ENCODE measurements at places on chromosomes 7 and 10.

GRCh38 chr10:128137877-128138276, 11.7 kb upstream of the MKI67 start:
- no peak for DNase-seq

- DNase-seq, result no peak
These were observed 184.5 kb upstream of the BMPER start for GRCh38 chr7:33720870-33721269.

GRCh38 chr7:102417105-102417504, 16.3 kb upstream of the ORAI2 start:
- DNase-seq, result no peak

- no peak for DNase-seq
These were observed 265.0 kb downstream of the ADARB2 start for GRCh38 chr10:1472178-1472958.

DNA sequence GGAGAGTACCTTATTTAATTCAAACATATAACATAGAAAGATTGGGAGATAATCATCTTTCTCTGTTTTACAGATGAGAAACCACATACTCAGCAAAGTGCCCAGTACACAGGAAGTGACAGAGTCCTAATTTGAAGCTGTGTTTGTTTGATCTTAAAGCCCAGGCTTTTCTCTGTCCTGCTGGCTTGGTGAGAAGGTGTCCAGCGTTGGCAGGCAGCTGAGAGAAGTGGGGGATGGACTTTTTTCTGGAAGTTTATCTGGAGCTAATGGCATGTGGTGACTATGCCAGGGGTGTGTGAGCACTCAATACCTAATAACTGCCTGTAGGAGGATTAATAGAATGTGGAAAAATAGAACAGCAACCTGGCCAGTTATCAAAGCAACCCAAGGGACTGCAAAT, 60.8 kb downstream of the NPSR1 start:
- no peak for DNase-seq

- DNase-seq, result no peak
These were observed 461 bp upstream of the FIGNL1 start for GRCh38 chr7:50450590-50451032.

DNA sequence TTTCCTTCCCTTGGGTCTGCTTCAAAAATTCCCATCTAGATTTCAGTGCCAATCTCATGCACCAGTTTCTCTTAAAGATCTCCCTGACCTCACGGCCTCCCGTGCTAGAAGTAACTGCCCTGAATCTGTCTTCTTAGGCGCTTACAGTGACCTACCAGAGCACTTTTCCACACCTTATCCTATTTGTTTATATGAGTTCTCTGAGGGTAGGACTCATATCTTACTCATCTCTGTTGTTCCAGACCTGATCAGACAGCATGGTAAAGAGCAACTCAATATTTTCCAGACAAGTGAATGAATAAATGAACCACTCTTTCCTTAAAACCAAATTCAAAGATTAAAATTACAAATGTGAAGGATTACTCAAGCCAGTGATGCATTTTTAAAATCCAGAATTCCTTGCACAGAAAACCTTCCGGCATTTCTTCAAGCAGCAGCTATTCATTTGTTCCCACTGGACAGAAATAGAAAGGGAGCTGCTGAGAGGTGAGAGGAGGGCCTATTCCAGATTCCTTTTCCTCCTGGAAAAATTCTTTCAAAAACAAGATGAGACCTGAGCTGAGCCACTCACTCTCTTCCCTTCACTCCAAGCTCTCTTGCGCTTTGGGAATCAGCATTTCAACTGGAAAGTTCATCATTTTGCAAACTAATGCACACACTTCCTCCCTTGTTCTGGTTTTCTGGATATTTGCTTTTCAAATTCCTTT, 94.6 kb downstream of the ELMO1 start:
- DNase-seq, result no peak

- DNase-seq, result no peak
These were observed 43.2 kb downstream of the PNLIPRP3 start for GRCh38 chr10:116470768-116471415.

- DNase-seq, result no peak
These were observed 60.4 kb downstream of the HDAC9 start for GRCh38 chr7:18555968-18556367.

DNA sequence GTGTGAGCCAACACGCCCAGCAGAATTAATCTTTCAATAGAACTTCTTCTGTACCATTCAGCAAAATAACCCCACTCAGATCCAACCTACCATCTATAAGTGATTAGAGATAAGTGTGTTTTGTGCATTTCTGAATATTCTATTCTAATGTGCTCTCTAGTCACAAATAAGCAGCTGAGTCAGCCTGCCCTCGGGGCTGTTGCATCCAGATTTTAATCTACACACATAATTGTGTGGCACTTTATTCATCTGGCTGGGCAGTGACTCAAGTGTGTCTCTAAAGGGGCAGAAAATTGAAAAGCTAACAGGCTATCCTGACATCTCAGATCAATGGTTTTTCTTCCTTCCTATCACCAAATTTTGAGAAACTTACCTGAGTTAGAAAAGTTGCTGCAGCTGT, 60.3 kb downstream of the PRR15 start:
- no peak for DNase-seq

- DNase-seq, result no peak
These were observed 39.4 kb upstream of the SLC29A3 start for GRCh38 chr10:71279590-71280170.

- no peak for DNase-seq
These were observed 417.6 kb downstream of the GLRX3 start for GRCh38 chr10:130553826-130554225.

- no peak for DNase-seq
These were observed 330.3 kb upstream of the NPSR1 start for GRCh38 chr7:34327681-34328080.

DNA sequence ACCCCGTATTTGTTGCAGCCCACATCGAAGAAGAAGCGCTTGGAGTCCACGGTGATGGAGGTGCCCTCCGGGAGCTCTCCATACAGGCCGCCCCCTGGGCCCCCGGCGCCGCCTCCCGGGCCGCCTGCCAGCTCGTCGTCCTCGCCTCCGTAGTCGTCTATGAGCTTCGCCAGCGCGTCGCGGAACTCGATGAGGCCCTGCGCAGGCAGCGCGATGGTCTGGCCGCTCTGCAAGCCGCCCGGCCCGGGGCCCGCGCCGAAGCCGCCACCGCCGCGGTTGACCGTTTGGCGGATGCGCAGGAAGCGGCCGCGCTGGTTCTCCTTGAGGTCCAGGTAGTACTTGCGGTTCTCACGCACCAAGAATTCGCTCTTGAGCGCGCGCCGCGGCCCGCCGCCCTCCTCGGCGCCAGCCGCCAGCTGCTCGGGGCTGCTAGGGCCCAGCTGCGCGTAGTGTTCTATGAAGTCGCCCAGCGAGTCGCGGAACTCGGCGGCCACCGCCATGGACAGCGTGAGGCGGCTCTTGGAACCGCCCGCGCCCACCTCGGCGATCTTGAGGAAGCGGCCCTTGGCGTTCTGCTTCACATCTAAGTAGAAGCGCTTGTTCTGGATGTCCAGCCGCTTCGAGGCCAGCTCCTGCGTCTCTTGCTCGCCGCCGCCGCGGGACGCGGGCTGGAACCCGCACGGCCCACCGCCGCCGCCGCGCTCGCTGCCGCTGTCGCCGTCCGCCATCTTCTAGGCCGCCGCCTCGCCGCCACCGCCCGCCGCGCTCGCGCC, 523 bp downstream of the PURB start:
- peak; percentile 5 for DNase-seq

DNA sequence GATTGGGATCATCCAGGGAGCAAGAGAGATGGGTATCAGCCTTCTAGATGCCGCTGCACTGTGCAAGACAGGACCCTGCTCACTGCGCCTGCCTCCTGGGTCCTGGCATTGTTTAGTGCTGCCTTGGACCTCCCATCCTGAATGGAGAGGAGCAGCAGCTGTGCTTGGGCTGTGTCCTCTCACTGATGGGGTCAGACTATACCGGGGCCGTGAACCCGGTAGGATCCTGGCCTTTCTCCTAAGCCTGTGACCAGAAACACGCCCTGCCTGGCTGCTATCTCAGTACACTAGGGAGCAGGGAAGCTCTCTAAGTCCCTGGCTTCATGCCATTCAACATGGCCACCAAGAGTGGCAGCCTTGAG, 309.4 kb upstream of the ZNF32 start:
- DNase-seq, result no peak

- DNase-seq, result no peak
These were observed 111.5 kb upstream of the RAB18 start for GRCh38 chr10:27392606-27393005.

DNA sequence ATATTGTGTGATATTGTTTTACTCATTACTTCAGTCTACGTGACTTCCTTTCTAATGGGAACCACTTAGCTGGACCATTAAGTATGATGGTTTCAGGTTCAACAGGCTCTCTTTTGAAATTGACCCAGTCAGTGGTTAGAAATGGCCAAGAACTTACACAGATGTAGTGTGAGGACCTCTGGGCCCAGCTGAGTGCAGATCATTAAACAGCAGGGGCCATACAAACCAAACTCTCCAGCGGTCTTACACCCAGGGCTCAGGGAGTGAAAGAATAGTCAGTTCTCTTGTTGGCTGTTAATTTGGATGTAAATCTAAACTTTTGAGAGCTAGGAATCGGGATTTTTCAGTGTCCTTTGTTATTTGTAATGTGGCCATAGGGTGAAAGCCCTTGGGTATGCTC, 107.3 kb downstream of the CELF2 start:
- no peak for DNase-seq

DNA sequence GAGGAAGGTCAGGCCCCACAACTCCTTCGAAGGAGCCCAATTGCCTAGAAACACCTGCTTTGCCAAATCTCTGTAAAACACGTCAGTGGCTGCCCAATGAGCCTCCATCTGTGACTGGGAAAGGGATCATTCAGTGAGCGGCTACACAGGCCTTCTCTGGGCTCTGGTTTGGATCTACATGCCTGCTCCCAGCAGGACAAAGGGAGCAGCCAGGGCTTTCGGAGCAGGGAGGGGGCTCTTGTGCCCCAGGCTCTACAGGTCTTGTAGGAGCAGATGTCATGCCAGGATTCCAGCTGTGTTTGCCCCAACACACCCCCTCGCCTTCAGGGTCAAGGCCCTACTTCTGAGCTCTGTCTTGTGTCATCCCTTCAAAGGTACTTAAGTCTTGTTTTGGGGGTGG, 73.5 kb downstream of the CLEC2L start:
- no peak for DNase-seq

DNA sequence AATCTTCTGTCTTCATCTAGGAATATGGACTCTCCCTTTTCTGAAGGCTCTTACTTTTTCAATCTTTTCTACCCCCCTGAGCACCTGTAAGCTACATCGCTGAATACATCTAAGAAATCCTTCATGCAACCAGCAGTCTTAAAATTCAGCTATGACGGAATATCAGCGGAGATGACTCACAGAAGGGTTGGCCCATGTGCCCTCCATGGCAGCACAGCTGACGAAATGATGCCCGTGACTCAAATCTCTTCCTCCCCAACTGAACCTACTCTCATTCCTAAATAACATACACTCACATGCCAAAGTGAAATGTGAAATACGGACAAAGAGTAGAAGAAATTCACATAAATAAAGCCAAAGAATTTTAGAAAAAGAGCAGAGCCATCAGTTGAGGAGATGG, 30.3 kb upstream of the NCAPG2 start:
- DNase-seq, result no peak

- DNase-seq, result no peak
These were observed 22.7 kb downstream of the VIM start for GRCh38 chr10:17250736-17251135.

DNA sequence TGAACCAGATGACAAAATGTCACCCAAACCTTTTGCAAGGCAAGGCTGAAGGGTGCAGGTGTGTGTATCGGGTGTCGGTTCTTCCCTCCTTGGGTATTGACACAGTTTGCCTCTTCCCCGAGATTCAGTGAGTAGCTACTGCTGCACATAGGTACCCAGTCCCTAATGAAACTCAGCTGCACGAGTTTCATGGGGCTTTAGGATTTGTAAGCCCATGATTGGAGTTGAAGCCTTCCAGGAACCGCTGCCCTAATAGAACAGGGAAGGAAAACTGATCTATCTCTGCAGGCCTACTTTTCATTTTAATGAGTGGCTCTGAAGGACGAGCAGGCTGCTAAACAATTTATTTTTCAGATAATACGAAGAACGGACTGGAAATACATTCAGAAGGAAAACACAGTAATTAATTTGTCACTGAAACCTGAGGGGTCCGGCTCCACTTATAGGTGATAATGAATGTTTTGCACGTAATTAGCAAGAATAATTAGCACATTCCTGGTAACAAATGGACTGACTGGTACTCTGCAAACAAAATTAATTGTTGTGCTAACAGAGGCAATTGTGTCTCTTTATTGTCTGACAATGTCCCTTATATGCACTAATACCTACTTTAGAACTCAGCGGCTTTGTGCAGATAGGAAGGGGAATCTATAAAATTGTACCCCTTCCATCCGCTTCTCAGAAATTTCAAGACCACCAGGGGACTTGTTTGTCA, 49.6 kb upstream of the FZD8 start:
- DNase-seq, result no peak

DNA sequence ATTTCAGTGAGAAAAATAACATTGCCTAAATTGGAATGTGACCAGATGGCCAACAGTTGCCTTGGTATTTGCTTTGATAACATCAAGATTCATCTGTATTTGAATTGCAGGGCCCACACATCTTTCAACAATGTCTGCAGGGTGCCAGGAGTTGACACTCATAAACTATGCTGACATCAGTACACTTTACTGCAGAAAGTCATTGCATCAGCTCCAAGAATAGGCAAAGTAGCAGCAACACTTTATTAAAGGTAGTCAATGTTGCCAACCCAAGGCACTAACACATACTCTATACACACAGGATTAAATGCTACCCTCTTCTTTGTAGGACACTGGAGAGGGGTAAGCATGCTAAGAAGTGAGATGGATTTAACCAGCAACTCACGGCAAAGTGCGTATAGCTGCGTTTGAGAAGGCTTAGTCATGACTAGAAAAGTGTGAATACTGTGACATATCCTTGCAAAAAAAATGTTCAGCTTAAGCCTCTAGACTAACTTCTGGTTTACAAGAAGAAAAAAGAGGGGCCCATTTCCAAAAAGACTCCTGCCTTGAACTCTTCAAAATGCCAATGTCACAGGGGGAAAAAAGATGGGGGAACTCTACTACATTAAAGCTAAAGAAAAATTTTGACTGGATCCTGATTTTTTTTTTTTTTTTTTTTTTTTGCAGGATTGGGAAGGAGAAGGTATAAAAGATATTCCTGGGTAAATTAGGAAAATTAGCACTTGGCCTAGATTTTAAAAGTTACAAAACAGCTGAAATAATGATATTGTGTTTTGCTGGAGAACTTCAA, 2.2 kb downstream of the BBIP1 start:
- DNase-seq, result no peak

DNA sequence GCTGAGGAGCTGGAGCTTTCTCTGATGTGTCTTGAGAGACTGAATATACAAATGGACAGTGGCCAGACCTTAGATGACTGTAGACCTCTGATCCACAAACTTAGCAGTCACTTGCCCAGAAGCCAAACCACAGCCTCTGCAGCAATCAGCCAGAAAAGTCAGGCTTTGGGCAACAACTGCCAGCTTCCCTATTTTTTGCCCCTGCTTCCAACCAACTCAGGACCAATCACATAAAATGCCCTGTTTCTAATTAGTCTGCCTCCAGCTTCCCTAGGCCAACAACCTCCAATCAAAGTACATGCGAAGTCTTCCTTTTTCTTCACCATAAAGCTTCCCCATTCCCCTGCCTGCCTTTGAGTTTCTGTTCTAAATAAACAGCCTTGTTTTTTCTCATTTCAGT, 37.8 kb upstream of the CACUL1 start:
- DNase-seq, result no peak
